ENCODE measurements at places on chromosomes 11 and 22.

DNA sequence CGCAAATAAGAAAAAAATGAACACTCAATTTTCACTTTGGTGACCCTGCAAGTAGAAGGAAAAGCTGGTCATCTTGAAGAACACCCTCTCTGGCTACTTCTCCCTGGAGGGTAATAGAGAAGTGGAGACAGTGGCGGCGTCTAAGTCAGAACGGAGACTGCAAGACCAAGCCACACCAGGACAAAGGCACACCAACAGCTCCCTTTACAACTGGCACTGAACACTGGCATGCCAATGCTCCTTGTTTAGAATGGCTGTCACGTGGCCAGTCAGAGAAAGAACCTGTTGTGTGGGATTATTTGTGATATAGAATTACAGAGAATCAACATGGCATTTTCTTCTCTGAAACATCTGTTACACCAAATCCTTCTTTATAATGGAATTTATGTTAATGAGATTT lies 61.3 kb upstream of the YPEL1 start:
- DNase-seq = no peak

DNA sequence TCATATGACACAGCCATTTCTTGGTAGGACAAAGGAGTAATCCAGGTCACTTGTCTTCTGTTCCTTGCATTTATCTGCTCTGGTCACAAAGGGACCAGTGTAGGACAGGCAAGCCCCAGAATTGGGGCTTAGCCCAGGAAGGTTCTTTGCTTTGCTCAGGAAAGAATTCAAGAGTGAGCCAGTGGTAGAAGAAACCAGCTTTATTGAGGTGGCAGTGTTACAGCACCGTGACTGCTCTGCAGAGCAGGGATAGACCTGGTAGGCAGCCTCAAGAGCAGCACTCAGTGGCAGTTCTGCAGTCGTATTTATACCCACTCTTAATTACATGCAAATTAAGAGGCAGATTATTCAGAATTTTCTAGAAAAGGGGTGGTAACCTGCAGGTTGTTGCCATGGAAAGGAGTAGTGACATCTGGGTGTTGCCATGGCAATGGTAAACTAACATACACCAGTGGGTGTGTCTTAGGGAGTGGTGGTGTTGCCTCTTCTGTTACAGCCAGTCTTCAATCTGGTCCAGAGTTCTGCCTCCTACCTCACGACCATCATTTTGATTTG lies 84.9 kb upstream of the RAB1B start:
- no peak for DNase-seq

GRCh38 chr22:48498526-48499331 lies 1328.9 kb downstream of the BRD1 start:
- DNase-seq = no peak

DNA sequence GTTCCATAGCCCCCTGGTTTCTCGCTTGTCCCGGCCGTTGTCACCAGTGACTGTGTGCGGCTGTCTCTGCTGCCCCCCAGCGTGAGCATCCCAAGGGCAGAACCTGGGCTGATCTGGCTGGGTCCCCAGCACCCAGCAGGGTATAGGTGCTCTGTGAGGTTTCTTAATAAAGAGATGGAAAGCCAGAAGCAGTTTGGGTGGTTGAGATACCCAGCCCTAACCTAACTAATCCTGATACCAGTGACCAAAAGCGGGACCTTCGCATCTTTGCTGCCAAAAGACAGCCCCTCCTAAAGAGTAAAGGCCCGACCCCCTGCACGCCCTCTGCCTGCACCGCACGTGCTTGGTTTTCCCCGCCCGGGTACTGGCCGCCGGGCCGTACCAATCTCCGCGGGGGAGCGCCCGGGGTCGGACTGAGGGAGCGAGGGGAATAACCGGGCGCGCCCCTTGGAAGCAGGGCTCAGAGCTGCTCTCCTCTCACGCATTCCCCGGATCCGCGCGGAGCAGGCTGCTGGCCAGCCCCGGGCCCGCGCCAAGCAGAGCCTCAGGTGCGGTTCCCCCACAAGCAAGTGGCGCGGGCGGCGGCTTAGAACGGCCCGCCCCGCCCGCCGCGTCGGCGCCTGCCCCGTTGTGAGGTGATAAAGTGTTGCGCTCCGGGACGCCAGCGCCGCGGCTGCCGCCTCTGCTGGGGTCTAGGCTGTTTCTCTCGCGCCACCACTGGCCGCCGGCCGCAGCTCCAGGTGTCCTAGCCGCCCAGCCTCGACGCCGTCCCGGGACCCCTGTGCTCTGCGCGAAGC lies at the start of gene DGAT2:
TSS of gene DGAT2 (plus strand) at position 667 of the 797 bp plus-strand sequence. CDS start 214 bp downstream, outside the sequence.
- DNase-seq = peak; percentile 79

GRCh38 chr22:23846081-23846469 lies 7.3 kb upstream of the DERL3 start:
- no peak for DNase-seq

Data from activated naive CD4-positive, alpha-beta T cell treated with Interleukin-2 at 50 U/mL for 16 hours (primary cell).